ENCODE measurements at places on chromosomes 1 and 21.

- no peak for DNase-seq
Measured at GRCh38 chr1:177246710-177247580, 76.2 kb downstream of the BRINP2 start.

DNA sequence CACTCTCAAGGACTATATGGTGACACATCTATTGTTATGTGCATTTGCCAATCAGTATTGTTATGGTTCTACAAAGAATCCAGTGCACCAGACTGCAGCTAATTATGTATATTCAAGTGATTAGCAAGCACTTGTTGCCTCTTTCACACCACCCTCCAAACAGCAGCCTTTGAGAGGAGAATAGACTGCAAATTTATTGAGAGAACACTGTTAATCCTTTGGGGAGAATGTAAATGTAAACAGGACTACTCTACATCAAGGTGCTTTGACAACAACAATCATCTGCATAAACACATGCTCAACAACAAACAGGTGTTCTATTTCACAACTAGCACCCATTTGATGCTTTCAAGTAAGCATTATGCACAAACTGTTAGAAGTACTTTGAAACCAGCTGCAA, 117.4 kb downstream of the AKT3 start:
- no peak for DNase-seq

- DNase-seq: no peak
Measured at GRCh38 chr1:205074084-205074483, 10.2 kb downstream of the TMEM81 start.

- no peak for DNase-seq
Measured at GRCh38 chr1:222759451-222760035, 22.5 kb downstream of the FAM177B start.

- no peak for DNase-seq
Measured at GRCh38 chr1:245180496-245181157, 25.8 kb downstream of the KIF26B start.

DNA sequence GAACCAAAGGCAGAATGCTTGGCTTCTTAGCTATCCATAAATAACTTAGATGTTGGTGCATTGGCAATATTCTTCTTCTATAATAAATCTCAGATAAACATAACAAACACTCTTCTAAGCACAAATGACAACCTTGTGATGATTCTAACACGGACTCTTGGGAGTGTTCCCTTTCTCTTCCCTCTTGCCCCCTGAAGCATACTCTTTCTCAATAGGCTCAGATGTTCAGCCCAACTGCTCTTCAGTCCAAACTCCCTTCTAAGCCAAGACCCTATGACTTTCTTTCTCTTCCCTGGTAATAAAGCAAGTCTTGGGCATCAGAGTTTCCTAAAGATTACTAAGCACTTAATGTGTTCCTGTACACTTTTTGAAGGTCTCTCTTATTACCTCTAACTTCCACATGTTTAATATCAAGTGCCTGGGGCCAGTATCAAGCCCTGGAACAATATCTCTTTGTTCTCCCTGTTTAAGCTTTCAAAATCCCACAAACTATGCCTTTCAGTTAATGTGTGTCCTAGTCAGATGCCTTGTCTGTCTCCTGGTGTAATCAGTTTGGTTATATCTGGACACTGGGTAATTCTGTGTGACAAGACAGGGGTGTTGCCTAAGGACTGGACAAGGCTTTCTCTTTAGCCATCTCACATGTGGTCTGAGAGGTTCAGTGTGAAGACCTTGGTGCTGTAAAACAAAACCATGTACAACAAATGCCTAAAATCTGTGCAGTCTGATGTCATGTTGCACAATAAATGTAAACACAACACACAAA, 92.9 kb upstream of the IVNS1ABP start:
- no peak for DNase-seq

- no peak for DNase-seq
Measured at GRCh38 chr1:28449904-28450303, 55.9 kb upstream of the RCC1 start.

DNA sequence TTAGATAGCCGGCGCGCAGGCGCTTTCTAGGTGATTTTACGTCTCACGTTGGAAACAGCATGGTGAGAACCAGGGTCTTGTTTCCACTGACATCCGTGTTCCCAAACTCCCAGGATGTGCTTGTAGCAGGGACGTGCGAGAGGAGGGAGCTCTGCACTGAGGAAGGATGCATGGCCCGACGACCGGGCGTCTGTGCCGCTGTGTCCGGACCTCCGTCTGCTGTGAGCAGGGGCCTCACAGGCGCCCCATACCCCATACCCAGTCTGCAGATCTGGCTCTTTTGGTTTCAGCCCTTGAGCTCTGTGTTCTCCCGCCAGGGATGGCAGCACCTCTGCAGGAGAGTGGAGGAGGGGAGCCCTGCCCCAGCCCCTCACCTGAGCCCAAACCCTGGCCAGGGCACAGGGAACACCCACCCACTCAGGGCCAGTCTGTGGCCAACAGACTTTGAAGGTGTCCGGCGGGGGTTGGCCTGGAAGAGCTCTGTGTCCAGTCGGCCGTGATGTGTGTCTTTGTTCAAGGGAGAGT, 67.2 kb upstream of the COL6A1 start:
- no peak for DNase-seq

DNA sequence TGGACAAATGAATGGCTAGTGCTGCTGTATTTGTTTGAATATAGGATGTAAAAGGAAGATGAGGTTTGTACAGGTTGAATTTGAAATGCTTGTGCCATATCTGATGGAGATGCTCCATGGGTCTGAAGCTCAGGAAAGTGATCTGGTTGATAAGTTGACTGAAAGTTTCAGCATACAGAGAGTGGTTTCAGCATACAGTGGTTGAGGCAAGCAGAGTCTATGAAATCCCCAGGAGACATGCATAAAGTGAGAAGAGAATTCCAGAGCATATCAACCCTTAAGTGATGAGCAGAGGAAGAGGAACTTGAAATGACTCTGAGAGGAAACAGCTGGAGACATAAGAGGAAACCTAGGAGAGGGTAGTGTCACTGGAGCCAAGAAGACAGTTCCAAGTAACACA, 21.7 kb downstream of the TCHHL1 start:
- peak; percentile 19 for DNase-seq

GRCh38 chr1:180982422-180982821, 40.2 kb downstream of the STX6 start:
- DNase-seq: no peak

- no peak for DNase-seq
Measured at GRCh38 chr1:18329469-18330253, 151.1 kb upstream of the KLHDC7A start.

- DNase-seq: no peak
Measured at GRCh38 chr1:182404781-182405180, 4.3 kb upstream of the TEDDM1 start.

- DNase-seq: peak; percentile 3
Measured at GRCh38 chr1:183696981-183697380, 43.9 kb upstream of the APOBEC4 start.

GRCh38 chr1:51997974-51998382, 7.5 kb upstream of the RAB3B start:
- DNase-seq: no peak

- DNase-seq: no peak
Measured at GRCh38 chr1:41856944-41857285, 61.8 kb downstream of the HIVEP3 start.

DNA sequence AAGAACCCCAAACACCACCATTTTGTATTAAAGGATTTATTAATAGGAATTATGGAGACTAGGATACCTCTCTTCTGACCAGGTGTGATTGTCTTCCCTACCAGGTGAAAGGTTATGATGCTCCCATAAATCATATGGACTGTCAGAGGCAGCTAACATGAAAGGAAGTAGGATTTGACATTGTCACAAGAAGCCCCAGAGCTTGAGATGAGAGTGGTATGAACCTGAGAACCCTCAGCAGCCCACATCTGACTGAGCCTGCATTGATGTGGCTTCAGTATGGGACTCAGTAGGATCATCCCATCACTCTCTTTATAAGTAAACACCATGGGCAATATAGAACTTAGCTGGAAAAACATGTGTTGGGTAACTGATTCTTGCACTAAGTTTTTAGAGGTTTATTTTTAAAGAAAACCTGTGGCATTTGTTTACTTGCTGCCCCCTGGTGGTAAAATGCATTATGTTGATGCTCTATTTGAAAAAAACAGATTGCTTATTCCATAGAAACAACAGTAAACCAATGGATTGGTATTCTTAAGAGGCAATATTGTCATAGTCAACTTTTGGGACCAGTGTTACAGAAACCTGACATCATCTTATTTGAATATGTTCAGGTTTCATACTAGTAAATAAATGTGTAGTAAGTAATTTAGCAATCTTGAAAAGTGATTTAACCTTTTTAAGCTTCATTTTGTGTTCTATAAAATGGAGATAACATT, 16.6 kb upstream of the CACYBP start:
- DNase-seq: peak; percentile 27

DNA sequence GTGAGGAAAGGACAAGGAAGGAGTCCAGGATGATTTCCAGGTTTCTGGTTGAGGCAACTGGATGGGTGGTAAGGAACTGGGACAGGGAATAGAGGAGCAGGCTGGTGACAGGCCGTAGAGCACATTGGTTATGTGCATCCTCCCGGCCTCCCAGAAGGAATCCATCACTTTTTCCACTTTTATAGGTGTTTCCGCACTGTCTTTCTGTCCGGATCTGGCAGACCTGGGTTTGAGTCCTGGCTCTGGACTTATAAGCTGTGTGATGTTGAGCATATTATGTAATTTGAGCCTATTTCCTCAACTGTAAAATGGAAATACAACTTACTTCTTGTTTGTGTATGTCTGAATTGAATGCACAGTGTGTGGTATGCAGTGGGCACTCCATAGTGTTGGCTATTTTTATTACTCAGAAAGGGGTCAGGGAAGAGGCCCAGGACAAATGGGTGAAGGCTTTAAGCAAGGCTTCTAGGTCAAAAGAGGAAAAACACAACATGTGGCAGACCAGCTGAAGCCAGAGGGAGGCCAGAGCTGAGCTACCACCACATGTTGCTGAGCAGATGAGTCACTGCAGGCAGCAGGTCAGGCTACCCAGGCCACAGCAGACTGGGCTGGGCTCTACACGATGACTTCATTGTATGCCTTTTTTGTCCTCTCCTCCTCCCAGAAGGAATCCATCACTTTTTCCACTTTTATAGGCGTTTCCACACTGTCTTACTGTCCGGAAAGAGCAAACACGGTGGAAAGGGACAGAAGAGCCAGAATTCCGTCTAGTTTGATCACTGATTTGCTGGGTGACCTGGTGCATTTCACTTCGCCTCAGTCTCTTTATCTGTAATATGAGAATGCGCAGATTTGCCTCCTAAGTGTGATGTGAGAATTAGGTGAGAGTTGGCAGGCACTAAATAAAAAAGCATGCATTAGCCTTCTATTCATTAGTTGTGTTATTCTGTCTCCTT, 791 bp upstream of the MAST2 start:
- peak; percentile 84 for DNase-seq

GRCh38 chr1:174206148-174206836, 47.0 kb downstream of the RABGAP1L start:
- DNase-seq: no peak

- DNase-seq: no peak
Measured at GRCh38 chr1:2151911-2152310, 42.7 kb downstream of the FAAP20 start.

DNA sequence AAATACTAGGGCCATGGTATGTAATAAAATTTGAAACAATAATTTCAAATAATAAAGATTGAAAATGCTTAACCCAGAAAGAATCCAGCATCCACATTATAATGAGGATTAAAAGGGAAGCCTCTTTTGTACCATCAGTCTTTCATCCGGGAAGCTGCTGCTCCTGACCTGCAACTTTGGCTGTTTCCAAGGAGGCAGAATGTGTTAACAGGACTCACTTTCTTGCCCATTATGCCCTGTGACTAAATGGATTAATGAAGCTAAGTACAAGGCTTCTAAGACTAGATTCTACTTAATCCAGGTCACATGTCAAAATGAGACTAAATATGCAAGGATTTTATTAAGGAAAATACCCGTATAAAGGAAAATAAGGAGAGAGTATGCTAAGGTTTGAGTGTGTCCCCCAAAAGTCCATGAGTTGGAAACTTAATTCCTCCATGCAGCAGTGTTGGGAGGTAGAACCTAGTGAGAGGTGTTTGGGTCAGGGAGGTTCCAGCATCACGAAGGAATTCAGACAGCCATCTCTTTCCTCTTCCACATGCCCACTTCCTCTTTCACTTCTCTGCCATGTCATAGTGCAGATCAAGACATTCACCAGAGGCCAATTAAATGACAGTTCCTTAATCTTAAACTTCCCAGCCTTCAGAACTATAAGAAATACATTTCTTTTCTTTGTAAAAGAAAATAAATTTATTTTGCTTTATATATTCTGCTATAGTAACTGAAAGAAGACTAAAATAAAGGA, 27.7 kb downstream of the FMO2 start:
- peak; percentile 54 for DNase-seq

DNA sequence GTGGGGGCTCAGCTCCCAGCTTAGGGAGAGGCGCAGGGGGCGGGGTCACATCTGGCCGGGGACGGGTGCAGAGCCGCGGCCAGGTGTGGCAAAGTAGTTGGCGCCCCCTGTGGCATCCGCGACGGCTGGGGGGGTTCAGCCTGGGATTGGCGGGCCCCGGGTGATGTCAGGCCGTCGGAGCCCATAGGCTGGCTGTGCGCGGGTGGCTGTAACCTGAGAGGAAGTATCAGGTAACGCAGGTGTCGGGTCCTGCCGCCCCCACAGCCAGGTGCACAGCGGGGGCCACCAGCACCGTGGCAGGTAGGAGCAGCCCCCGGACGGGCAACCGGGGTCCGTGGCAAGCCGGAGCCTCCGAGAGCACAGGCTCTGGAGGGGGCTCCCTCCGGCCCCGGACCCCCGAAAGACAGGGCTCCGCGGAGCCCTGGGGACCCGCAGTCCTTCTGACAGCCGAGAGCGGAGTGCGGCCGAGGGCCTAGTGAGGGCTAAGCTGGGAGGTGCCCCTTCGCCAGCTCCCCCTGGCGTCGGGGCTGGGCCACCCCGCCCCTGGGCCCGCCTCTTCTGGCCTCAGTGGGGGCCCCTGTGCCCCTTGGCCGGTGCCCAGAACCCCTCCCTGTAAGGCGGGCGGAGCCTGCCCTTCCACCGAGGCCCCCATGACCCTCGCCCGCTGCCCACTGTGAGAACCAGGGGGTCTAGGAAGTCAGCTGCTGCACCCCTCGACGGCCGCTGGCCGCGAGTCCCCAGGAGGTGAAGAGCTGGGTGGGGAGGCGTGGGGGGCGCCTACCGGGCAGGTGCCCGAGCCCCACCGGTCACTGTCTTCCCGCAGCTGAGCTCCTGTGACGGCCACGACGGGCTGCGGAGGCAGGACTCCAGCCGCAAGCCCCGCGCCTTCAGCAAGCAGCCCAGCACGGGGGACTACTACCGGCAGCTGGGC, 17.9 kb downstream of the TNFRSF25 start:
- no peak for DNase-seq

DNA sequence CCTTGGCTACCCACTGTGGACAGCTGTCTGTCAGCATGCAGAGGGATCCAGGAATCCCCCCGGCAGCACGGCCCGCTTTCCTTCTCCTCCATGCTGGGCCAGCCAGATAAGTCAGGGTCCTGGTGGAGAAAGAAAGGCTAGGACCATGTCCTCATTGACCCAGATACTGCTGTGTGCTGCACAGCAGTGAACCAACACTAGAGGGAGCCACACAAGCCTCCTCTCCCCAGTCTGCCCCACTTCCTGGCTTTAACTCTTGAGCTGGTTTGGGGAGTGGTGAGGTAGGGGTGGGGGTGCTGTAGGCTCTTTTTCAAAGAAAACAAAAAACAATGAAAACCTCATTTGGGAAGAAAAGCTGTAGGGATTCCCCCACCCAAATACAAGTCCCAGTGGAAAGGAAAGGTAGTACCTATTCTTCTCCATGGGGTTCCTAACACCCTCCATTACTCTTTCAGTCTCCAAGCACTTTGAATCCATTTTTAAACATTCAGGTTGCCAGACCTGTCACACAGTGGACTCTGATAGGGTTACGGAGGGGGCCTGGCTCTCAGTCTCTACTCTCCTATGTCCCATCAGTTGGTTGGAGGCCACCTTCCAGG, 84.9 kb upstream of the CD1D start:
- peak; percentile 42 for DNase-seq

Measured in AML-193 (cell line).